ENCODE measurements at places on chromosomes 3 and 15.

- no peak for DNase-seq
Observed at GRCh38 chr3:133988631-133989161, 41.0 kb downstream of the SLCO2A1 start.

GRCh38 chr15:40053831-40054604 lies 15.0 kb upstream of the SRP14 start:
- DNase-seq: no peak

DNA sequence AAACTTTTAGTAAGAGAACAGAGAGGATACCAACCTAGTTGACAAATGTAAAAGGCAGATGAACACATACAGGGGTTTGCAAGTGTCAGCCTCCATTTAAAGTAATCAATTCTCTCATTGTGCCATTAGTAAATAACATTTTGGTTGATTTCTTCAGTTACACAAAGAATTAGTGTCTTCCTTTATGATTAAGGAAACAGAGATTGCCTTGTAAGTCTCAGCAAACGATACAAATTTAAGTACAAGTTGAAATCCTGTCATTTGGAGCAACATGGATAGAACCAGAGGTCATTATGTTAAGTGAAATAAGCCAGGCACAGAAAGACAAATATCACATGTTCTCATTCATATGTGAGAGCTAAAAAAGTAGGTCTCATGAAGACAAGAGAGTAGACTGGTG lies 26.1 kb downstream of the MYO5A start:
- no peak for DNase-seq

- no peak for DNase-seq
Observed at GRCh38 chr3:31980530-31981205, 394 bp downstream of the OSBPL10 start.

GRCh38 chr3:188458756-188459155 lies 304.8 kb downstream of the LPP start:
- DNase-seq: no peak

DNA sequence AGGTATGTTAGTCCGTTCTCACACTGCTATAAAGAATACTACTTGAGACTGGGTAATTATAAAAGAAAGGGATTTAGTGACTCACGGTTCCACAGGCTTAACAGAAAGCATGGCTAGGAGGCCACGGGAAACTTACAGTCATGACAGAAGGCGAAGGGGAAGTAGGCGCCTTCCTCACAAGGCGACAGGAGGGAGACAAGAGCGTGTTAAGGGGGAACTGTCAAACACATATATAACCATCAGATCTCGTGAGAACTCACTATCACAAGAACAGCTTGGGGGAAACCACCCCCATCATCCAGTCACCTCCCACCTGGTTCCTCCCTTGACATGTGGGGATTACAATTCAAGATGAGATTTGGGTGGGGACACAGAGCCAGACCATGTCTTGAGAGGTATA lies 30.4 kb downstream of the SPRED1 start:
- no peak for DNase-seq

DNA sequence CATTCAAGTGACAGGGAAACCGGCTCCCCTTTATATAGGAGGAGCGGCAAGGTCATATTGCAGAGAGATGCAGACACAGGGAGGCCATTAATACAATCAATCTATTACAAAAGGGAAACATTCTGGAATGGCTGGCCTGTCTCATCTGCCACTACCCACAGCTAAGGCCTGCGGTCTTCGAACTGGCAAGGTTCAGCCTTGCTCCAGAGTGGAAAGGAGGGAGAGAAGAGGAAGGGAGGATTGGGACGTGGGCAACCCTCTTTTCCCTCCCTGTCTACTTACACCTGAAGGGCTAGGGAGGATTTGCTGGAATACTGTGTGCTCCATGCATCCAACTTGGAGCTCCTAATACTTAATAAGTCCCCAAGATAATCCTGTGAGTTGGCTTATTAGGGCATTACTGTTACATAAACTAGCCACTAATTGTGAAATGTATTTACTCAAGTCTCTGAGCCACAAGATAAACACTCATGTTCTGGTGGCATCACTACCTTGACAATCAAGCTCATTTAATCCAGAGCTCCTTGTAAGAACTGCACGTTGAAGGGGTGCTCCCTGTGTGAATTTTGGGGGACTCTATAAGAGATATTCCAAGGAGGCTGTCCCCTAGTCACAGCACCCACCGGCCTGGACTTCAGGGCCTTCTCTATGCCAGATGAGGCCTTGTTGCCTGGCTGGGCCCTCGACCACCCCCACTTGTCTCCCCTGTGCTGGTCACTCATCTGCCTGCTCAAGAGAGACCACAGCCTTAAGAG lies 19.7 kb upstream of the CCDC174 start:
- no peak for DNase-seq

DNA sequence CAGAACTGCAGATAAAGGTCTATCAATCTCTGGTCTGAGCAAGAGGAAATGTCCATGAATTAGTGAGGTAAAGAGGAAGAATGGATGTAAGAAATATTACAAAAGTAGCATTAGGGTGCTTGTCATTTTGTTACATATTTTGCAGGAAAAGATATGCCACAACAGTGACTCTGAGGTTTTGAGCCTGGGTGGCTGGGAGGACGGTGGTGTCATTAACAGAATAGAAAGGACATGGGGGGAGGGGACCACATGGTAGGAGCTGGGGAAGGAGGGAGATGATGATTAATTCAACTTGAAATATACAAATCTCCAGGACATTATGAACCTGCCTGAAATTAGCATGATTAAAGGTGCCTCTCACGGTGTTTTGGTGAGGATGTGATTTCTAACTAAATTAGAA lies 245.5 kb upstream of the MDFIC2 start:
- no peak for DNase-seq

DNA sequence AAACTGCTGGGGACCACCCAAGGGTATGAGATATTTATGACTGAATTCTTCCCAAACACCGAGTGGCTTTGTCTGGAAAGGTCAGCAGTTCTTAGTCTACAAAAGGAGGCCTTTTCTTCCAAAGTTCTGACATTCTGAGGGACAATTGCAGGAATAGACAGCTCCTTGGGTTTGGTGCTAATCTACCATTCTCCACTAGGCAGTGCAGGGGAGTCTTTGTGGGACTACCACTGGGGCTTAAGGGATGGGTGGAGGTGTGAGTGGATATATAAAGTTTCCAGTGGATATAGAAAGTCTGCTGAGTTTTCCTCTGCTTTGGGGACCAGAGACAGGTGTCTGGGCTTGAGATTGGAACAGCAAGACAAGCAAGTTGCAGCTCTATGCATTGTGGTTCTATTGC lies 62.7 kb downstream of the EXOG start:
- DNase-seq: no peak

DNA sequence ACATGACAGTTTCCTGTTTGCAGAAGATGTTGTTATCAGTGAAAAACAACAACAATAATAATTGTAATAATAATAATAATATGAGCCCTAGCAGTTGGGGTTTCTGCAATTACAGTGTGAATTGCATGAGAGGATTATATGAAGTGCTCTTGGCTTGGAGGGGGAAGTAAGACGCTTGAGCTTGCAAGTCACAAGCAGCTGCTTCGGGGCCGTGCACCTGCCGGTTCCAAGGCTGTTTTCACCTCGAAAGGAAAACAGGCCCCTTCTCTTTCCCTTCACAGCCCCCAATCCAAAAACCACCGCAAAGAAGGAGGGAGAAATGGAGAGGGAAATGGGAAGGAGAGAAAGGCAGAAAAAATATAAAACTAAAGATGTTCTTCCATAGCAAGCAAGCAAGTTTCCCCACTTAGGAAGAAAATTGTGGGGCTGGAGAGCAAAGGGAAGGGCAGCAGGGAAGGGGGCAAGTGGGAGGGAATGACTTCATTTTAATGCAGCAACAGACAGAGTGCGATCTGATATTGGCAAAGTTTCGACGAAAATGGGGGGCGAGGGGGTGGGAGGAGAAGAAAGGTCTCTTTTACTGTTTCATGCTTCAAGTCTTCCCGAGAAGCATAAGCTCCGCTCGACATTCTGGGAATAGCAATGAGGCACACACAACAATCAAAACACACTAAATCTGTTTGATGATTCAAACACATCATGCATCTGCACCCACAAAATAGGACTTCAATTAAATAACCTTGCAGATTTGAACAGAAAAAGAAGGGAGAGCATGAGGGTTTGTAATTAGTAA lies 284.2 kb upstream of the ATP11B start:
- no peak for DNase-seq

DNA sequence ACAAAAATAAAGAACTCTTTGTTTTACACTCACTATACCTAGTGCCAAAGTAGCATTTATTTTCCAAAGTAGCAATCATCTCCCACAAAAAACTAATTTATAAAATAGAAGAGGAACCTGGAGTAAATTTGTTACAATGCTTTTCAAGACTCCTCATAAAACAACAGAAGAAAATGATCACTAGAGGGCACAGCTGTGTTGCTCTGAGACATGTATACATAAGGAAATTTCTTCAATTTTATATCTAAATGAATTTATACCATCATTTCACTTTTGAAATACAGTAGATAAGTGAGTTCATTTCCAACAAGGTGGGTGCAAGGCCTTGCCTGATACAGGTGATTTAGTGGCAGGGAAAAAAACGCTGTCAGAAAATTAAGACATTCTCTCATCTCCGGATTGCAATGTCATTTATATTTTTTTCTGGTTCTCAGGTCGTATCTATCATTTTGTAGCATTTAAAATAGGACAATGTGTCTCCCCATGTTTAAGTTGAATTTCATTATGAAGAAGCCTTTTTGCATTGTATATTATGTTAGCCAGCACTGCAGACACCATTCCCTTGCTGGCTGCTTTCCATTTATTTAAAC lies 25.3 kb upstream of the ARHGEF26 start:
- peak; percentile 18 for DNase-seq

- DNase-seq: no peak
Observed at GRCh38 chr3:78893161-78893560, 874.6 kb downstream of the ROBO1 start.

All from non-pigmented ciliary epithelial cell (primary cell).